NK-92 treated with Interleukin-12 subunit alpha and Interleukin-12 subunit beta, amount 100 ng/mL, for 24 hours (cell line): ENCODE measurements at places on chromosomes 2 and 18.

DNA sequence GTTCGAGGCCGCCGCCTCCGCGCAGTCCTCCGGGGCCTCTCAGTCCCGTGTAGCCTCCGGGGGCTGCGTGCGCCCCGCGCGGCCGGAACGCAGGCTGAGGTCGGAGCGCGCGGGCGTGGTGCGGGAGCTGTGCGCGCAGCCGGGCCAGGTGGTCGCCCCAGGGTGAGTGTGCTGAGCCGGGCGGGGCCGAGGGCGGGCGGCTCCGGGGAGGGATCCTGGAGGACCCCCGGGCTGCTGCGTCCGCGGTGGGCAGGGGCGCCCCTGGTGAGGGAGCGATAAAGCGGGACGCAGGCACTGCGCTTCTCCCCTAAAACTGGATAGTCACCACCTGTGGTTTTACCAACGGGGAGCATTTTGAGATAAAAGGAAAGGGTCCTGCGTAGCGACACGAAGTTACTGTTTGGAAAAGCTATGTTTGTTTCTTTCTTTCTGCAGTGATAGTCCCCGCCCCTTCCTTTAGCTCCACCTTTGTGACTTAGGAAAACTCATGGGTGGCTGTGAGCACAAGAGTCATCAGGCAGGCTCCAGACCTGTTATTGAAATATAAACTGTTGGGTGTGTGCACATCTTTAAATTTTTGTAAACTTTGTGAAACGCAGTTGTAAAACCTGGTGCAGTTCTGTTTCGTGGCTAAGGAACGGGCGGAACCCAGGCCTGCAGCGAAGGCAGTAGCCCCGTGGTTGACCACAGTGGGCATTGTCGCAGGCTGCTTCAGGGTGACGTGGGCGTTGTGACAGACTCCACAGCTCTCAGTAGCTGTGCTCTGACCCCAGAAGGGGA lies 687 bp downstream of the CTDP1 start:
- DNase-seq: no peak

- DNase-seq: no peak
Observed at GRCh38 chr2:231592636-231593145, at the start of gene TEX44. Gene TEX44 (plus strand): TSS chr2:231592864. CDS start chr2:231592952, 88 bp downstream.

DNA sequence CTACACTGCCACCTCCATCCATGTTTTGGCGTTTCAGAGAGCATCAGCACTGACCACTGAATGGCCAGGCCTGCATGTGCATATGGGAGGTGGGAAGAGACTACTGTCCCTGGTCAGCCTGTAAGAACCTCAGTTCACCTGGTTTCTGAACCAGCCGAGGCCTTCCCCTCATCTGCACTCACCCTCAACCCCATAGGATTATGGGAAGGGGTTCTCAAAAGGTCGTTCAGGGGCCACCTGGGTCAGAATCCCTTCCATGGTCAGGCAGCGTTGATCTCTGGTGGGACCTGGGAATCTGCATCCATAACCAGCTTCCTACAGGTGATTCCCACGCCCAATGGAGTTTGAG lies 36.7 kb downstream of the TET3 start:
- no peak for DNase-seq

DNA sequence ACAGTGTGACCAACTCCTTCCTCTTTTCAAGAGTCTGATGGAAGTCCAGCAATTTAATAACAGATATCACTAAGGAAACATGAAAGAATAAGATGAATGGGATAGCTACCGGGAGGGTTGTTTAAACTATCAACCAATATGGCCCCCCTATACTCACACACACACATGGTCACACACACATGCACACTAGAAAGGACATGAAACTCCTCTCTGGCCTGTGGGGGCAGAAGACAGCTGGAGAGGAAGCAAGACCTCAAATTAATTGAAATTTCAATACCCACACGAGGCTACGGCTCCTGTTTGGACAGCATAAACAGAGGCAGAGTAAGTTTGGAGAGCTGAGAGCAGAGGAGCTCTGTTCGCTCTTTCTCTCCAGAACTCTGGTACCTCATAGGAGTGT lies 34.7 kb upstream of the REEP1 start:
- no peak for DNase-seq

DNA sequence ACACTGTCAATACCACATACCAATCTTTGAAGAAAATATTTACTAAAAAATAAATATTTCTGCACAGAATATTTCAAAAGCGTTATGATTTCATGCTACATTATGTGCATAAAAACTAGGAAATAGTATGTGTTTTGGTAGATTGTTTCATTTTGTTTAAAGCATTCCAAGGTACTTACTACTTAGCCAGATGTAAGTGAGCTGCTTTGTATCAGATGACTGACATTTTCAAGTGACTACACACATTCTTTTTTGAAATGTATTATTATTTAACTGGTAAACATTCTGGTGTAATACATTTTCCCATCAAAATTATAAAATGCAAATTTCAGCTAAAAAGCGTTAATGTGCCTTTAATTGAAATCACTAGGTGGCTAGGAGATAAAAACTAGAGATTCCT lies 21.5 kb downstream of the GCA start:
- no peak for DNase-seq

DNA sequence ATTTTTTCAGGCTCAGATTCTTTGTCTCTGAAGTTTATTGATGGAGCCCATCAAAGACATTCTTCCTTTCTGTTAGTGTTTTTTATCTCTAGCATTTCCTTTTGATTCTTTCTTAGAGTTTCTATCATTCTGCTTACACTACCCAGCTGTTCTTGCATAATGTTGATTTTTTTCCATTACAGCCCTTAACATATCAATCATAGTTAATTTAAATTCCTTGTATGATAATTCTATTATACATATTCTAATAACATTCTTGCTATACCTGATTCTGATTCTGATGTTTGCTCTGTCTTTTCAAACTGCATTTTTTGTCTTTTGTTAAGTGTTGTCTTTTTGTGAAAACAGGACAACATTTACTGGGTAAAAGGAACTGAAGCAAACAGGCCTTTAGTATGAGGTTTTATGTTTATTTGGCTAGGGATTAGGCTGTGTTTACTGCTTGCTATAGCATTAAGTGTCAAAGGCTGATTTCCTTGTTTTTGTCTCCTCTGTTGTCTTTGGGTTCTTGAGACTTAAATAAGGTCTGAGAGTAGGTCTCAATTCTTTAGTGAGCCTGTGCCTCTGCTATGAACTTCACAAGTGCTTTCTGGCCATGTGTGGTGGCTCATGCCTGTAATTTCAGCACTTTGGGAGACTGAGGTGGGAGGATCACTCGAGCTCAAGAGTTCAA lies 8.0 kb upstream of the STAM2 start:
- no peak for DNase-seq

GRCh38 chr18:67068608-67069007 lies 447.9 kb downstream of the DSEL start:
- DNase-seq: no peak

- DNase-seq: no peak
Observed at GRCh38 chr2:86468162-86469033, 27.2 kb downstream of the KDM3A start.

DNA sequence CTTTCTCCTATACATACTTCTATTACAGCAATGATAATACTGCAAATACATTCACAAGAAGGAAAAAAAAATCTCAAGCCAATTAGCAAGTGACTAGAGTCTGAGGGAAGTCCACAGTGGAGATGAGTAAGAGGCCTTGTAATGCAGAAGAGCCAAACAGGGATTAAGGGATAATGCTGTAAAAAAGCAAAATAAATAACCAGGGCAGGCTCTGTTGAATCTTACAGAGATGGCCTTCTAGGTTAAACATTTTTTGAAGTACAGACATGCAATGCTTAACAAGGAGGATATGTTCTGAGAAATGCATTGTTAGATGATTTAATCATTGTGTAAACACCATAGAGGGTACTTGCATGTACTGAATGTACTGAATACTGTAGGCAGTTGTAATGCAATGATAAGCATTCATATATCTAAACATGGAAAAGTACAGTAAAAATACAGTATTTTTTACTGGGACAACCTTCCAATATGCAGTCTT lies 122.1 kb upstream of the RMDN2 start:
- no peak for DNase-seq

DNA sequence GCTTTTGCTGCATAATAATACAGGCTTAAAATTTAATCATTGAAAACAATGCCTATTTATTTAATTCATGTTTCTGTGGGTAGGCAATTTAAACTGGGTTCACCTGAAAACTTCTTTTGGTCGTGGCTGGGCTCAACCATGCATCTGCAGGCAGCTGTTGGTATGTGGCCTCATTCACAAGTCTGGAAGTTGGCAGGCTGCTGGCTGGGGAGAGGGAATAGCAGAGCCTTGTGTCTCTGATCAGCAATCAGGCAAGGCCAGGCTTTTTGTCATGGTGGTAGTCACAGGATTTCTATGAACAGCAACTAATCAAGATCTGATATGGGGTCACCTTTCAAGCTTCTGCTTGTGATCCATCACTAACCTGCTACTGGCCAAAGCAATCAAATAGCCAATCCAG lies 130.1 kb upstream of the KCNJ3 start:
- no peak for DNase-seq

GRCh38 chr2:180577567-180577966 lies 402.8 kb upstream of the UBE2E3 start:
- DNase-seq: no peak

DNA sequence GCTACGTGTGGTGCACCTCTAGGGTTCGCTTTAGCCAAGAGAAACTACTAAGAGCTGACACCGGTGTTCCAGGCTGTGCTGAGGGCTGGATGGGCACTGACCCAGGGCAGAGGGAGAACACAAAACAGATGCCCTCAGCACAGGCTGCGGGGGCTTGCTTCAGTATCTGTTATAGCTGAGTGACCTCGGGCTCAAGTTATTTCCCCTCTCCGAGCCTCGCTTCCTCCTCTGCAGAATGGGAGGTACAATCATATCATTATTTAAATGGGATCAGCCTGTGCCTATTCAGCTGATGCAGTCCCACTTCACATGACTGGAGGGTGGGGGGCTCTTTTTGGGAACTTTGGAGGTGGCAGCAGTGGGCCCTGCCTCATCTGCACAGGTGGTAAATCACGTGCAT lies 156.1 kb upstream of the APCDD1 start:
- no peak for DNase-seq

DNA sequence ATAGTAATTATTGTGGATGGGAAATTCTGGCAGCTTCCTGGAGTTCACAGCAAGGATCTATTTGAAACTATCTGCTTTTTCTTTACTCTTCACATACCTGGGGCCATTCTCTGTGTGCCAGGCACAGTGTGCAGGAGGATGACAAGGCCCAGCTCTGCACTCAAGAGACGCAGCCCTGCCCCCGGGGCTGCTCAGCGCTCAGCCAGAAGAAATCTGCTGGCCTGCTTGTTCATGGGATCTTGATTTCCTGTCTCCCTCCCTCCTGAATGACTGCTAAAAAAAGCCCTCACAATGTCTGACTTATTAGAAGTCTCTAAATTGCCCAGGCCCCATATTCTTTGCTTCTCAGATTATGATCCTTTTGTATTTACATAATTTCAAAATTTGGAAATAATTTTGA lies 210.9 kb downstream of the DCDC2C start:
- DNase-seq: no peak

DNA sequence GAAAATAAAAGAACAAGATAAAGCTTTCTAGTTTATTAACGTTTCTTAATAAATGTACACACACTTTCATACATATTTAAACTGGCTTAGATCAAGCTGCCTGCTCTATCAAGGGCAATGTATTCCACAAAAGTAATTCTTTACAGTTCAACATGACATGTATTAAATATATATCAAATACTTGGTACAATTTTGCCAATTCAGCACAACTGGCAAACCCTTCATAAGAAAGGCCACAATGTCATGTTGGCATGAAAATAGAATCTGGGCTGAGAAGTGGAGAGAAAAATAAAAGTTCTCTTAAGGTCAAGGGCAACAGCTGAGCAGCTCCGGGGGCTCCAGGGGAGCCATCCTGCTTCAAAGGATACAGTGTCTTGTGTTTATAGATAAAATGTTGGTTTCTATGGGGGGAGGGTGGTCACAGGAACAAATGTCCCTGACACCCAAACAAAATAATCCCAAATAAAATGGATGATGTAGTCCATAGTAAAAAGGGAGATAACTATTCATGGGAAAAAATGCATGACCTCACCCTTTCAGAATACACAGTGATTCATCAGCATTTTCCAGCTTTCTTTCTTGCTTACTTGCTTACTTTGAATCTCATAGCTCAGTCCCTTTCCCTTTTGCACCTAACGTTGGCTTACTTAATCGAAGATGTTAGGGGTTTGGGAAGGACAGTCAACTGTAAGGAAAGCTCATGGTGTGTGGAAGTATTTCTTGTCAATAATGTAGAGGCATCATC lies 494.9 kb downstream of the NYAP2 start:
- no peak for DNase-seq

GRCh38 chr2:143162123-143162837 lies 33.1 kb downstream of the ARHGAP15 start:
- DNase-seq: no peak

DNA sequence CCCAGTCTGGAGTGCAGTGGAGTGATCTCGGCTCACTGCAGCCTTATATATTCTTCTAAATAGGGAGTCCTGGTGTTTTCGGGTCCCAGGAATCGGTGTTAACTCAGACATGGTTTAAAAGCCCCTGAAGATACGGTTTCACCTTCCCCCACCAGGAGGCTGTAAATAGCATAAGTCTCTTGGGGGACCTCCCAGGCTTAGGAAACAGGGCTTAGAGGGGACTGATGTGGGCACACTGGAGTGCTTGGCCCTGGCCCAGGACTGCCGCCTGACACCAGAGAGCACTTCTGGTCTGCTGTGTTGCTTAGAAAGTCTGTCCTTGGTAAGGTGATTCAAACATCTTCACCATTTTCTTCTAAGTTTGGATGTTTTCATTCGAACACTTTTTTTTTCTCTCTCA lies 39.7 kb upstream of the MAP4K4 start:
- DNase-seq: no peak

GRCh38 chr2:224308272-224308911 lies 93.5 kb downstream of the FAM124B start:
- no peak for DNase-seq

- DNase-seq: no peak
Observed at GRCh38 chr2:71078624-71079023, 10.2 kb downstream of the NAGK start.

- no peak for DNase-seq
Observed at GRCh38 chr2:158042245-158042644, 59.4 kb upstream of the UPP2 start.

- no peak for DNase-seq
Observed at GRCh38 chr2:126408671-126409070, 247.3 kb upstream of the GYPC start.

- no peak for DNase-seq
Observed at GRCh38 chr18:77298172-77298571, 48.5 kb downstream of the GALR1 start.

DNA sequence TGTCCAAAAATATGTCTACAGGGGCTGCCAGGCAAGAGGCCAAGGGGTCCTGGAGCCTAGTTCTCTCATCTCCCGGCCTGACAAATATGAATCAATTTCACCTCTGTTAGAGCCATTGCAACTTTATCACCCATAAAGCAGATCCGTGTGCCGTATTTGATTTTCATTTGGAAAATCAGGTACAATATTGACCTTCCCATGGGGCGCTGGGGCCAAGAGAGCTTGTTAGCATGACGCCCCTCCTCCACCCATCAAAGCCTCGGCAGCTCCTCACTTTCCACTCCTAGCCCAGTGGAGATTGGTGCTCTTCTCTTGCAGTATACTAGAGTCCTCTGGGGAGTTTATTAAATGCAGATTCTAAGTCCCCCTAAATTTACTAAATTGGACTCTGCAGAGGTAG lies 96.8 kb downstream of the CAPN13 start:
- no peak for DNase-seq
